MV-4-11 (cell line): ENCODE measurements at places on chromosomes 1 and 21.

DNA sequence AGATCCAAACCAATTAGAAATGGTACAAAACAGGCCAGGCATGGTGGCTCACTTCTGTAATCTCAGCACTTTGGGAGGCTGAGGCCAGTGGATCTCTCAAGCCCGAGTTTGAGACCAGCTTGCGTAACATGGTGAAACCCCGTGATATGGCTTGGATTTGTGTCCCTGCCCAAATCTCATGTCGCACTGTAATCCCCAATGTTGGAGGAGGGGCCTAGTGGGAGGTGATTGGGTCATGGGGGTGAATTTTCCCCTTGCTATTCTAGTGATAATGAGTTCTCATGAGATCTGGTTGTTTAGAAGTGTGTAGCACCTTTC is 7.0 kb upstream of the VASH2 start:
- DNase-seq = no peak

GRCh38 chr1:59696421-59697115 is 118.2 kb upstream of the HOOK1 start:
- DNase-seq = peak; percentile 94

- DNase-seq = no peak
Measured at GRCh38 chr1:89125240-89125912, 538 bp downstream of the GBP2 start.

DNA sequence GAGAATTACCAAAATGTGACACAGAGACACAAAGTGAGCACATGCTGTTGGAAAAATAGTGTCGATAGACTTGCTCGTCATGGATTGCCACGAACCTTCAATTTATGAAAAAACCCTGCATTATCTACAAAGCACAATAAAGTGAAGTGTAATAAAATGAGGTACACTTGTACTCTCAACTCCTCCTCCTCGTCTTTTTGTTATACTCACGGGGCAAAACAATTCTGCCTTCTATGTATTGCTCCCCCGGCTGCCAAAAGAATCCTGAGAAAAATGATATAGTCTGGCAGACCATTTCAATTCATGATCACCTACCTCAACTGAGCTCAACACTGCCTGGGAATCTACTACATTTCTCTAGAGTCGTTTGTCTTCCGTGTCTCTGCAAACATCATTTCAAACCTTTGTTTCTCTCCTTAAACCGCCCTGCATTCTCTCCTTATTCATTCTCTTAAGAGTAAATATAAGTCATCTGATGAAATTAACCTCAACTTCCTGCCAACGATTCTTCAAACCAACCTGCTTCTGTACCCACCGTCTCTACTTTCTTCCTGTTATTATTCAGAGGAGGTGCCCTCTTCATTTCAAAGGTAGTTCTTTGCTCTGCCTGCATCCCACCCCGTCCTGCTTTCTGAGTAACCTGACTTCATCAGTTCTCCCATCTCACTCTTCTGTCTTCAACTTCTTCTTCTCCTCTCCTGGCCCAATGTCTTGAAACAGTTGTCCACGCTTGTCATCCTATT is 12.9 kb upstream of the IL19 start:
- no peak for DNase-seq

DNA sequence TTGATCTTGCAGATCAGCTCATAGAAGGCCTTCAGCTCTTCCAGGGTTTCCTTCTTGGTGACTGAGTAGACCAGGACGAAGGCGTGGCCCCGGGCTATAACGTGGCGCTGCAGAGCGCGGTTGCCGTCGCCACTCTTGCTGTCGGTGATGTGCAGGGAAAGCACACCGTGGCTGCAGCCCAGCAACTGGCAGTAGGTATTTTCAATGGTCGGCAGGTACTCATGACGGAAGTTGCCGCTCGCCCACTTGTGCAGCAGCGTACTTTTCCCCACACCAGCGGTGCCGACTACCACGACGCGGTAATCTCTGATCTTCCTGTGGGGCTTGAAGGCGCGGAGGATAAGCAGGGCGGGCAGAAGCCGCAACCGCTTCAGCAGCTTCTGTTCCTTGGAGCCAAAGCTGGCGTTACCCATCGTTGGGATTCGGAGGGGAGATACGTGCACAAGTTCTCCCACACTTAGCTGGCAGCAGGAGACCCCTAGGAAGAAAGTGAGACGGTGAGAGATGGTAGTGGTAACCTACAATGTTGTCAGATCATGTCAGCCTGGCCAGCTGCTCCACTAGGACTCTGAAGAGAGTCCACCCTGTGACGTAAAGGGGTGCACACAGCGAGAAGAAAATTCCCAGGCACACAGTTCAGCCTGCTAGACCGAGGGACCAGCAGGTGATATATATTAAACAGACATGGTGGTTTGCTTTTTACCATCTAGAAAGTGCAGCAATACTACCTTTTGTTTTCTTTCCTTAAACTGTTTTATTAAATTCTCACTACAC is 3.4 kb downstream of the DIRAS3 start:
- no peak for DNase-seq

- no peak for DNase-seq
Measured at GRCh38 chr1:34864759-34865158, 5.2 kb upstream of the SMIM12 start.

GRCh38 chr1:212311836-212312497 is 26.8 kb downstream of the PPP2R5A start:
- DNase-seq = no peak

DNA sequence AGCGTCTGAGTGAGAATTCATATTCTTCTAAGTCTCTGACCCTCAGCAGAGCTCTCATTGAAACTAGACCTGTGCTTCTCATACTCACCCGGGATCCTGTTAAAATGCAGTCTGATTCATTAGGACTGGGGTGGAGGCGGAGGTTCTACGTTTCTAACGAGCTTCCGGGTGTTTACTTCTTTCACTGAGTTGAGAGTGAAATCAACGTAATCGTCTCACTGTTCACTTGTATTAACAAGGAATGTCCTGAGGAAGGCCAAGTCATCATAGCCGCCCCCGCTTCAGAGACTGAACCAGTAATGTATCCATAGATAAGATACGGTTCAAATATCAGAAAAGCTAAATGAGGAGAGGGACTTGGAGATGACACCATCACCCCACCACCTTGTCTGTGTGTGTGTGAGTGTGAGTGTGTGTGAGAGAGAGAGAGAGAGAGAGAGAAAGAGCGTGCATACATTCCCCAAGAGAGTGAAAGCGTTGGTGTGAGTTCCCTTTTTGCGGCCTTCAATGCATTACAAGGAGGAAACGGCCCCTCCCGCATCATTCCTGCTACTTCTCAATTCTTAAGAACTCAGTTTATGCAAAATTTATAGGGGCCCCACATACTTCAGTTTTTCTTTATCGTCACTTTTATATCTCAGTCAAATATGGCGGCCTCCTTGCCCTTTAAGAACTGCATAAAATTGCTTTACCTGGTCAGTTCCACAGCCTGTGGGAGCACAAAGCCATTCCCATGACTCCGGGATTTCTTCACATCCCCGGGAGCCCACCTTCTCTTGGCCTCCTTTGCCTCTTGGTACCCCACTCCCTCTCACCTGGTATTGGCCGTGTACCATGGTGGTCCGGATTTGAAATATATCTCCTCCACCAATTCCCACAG is 19.8 kb downstream of the KMO start:
- peak; percentile 98 for DNase-seq

GRCh38 chr1:10867138-10867721 is 70.8 kb upstream of the CASZ1 start:
- DNase-seq = no peak

DNA sequence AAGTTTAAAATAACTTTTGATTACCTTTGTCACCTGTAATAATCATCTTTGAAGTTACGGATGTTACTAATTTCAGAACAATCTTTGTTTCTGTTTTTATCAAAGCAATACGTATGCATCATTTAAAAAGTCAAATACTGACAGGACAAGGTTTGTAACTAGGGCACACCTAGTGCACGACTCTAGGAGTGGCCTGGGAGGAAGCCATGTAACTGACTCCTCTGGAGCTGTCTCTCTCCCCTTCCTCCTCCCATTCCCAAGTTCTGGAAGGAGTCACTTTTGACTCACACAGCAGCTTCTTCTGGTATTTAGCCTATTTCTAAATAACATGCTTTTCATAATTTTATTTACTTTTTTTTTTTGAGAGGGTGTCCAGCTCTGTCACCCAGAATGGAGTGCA is 11.8 kb upstream of the RAP1GAP start:
- DNase-seq = no peak

GRCh38 chr1:229452956-229453801 is 19.3 kb upstream of the ACTA1 start:
- DNase-seq = peak; percentile 19

DNA sequence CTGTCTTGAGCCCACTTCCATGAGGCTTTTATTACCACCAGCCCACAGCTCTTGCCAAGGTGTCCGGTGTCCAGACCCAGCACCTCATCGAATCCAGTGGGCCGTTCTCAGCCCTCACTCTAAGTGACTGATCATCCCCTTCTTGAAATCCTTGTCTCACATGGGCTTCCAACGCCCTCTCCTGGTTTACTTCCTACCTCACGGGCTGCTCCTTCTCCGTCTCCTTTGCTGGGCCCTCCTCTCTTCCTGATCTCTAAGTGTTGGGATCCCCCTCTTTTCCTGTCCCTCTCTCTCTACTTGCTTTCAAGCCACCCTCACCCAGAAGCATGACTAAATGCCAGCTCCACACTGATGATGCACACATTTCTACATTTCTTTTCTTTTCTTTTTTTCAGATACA is 9.0 kb upstream of the RHBG start:
- no peak for DNase-seq

DNA sequence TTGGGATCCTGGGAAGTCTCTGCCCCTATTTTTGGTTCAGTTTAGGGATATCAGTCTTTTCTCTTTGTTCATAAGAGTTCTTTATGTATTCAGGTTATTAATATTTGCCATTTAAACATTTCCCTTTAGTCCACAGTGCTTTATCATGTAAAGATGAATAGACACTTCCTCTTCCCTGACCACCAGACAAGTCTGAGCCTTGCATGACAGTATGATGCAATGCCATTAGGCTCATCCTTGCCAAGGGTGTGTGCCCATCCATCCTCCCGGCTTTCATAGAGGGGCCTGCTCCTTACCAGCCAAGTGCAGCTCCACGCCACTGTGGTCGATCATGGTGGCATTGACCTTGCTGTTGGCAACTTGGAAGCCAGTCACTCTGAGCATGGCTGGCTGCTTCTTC is 52.1 kb downstream of the ZSCAN20 start:
- DNase-seq = peak; percentile 83

- peak; percentile 80 for DNase-seq
Measured at GRCh38 chr1:2585318-2586092, 1.1 kb upstream of the PRXL2B start.

DNA sequence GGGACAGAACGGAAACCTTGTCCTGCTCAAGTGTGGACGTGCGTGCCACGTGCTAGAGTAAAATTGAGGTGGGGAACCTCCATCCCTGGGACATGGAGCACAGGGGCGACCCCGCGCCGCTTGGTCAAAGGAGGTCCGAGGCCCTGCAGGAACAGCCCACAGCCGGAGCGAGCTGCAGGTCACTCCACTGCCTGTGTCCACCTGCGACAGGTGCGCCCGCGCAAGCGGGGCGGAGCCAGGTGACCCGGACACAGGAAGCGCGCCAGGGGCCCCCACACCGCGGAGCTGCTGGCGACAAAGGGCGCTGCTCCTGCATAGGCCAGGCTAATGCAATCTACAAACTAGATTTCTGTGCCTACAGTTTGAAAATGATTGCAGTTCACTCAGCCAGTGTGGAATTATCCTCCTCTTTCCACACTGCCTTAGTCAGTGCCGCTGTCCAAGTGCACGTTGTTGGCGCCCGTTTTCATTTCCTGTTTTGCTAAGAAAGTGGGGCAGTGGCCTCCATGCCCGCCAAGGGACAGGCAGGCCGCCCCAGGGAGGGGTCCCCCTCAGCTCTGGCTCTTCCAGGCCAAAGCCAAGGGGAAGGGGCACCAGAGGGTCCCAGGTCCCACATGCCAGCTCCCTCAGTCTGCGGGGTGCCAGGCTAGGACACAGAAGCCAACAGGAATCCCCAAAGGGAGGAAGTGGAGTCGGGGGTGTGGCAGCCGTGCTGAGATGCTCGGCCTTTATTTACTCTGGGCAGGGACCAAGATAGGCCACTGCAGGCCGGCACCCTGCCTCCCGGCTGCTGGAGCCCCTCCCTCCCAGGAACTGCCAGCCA is 4.3 kb upstream of the NADK start:
- DNase-seq = peak; percentile 88

GRCh38 chr1:23619299-23620188 is 60.2 kb upstream of the ID3 start:
- DNase-seq = no peak

DNA sequence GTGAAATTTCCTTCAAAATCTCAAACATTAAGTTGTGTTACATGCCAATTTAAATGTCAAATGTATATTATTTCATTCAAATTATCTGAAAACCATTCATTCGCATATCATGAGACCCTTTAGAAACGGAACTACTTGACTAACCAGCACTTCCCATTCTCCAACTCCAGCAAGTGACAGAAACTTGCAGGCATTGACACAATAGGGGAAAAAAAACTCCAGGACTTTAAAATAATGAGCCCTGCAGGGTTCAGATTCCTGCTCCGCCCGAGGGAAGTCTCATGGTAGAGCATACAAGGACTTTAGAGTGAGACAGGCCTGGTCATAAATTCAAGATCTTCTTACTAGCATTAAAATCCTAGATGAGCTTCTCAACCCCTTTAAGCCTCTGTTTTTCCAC is 138.9 kb downstream of the NR5A2 start:
- peak; percentile 32 for DNase-seq

- no peak for DNase-seq
Measured at GRCh38 chr21:46111193-46111571, 13.3 kb downstream of the COL6A2 start.

GRCh38 chr1:166947398-166948043 is 27.8 kb downstream of the ILDR2 start:
- DNase-seq = peak; percentile 42

GRCh38 chr1:117467336-117467735 is 100.1 kb downstream of the MAN1A2 start:
- DNase-seq = no peak

DNA sequence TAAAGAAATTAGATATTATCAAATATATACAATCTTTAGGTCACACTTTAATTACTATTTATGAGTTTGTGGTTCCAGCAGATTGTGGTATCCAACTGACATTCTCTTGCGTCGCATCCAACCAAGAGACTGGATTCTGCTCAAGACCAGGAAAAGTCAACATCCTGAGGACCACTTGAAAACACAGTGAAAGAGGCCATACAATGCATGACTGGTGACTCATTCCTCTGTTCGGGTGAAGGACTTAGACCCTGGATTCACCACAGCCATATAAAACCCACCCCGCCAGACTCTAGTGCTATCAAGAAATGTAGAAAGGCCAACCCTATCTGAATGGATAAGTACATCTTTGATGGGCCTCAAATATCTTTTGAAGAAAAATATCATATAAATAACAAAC is 14.5 kb upstream of the CFHR4 start:
- DNase-seq = no peak
